ENCODE measurements at places on chromosomes 5 and 9.

GRCh38 chr5:88964831-88965230 is 81.8 kb upstream of the MEF2C start:
- DNase-seq = no peak

DNA sequence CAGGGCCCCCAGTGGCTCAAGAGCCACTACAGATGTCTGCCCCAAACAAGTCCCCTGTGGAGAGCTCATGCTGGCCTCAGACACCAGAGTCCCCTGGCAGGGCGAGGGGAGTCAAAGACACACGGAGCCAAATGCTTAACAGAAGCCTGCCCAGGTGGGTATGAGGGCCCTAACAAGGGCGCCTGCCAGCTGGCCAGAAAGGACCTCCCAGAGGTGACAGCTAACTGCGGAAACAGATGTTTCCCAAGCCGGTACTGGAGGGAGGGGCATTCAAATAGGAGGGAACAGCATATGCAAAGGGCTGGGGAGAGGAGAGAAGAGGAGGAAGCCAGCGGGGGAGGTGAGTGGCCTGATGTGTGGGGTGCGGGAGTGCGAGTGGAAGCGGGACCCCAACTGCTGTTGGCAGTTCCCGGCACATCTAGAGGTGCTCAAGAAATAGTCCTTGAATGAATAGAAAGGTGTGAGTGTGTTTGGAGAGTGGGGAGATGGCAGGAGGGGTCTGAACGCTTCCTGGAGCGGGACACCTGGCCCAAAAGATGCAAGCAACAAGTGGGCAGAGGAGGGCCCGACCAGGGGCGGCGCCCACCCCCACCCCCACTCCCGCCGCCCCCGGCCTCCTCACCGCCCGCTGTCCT is 824 bp downstream of the MXD3 start:
- DNase-seq = no peak

DNA sequence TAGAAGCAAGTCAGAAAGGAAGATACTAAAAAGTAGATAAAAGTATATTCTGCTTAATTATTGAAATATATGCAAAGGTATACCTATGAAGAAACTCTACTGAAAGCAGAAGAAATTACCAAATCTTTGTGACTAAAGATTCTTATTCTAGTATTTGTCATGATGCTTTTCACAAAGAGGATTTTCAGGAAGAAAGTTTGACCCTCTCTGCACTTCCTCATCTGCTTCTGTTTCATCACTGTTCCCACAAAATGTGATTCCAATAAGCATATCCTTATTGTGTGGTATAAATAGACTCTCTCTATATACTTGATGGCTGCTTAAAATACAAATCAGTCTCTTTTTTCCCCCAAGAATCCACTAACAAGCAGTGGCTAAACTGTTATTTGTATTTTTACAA is 2139.6 kb upstream of the ACO1 start:
- no peak for DNase-seq

GRCh38 chr9:94916956-94917355 is 190.5 kb downstream of the AOPEP start:
- no peak for DNase-seq

- DNase-seq = no peak
Observed at GRCh38 chr5:151121665-151122064, 35.9 kb downstream of the ANXA6 start.

GRCh38 chr5:108430931-108431608 is 49.2 kb upstream of the FBXL17 start:
- DNase-seq = no peak

Measured in activated CD8-positive, alpha-beta memory T cell treated with anti-CD3 and anti-CD28 coated beads for 48 hours (primary cell).